Activated naive CD8-positive, alpha-beta T cell treated with anti-CD3 and anti-CD28 coated beads, Interleukin-2, amount 50 U/mL, for 16 hours (primary cell): ENCODE measurements at places on chromosomes 1 and 21.

GRCh38 chr1:8095584-8095983, 69.5 kb upstream of the ERRFI1 start:
- DNase-seq = no peak

GRCh38 chr1:78176448-78176847, 130.7 kb downstream of the GIPC2 start:
- DNase-seq = no peak

DNA sequence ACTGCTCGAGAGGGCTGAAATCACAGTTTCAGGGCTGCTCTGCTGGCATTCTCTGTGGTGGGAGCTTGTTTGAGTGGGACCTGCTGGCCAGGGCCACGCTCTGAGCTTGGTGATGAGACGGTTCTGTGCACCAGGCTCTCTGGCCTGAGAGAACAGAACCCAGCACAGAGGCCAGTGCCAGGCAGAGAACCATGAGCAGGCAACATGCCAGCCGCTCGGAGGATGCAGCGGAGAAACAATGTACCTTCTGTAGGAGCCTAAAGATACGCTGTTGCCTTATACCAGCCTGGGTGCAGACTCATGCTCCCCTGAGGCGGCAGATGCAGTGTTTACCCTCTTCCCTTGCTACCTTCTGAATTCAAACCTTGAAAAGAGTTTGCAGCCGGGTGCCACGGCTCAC, 10.0 kb downstream of the C2CD2 start:
- no peak for DNase-seq

GRCh38 chr1:37474697-37475379, 458 bp downstream of the ZC3H12A start:
- DNase-seq = no peak

- DNase-seq = no peak
These were observed 36.8 kb downstream of the CASZ1 start for GRCh38 chr1:10759413-10760200.

DNA sequence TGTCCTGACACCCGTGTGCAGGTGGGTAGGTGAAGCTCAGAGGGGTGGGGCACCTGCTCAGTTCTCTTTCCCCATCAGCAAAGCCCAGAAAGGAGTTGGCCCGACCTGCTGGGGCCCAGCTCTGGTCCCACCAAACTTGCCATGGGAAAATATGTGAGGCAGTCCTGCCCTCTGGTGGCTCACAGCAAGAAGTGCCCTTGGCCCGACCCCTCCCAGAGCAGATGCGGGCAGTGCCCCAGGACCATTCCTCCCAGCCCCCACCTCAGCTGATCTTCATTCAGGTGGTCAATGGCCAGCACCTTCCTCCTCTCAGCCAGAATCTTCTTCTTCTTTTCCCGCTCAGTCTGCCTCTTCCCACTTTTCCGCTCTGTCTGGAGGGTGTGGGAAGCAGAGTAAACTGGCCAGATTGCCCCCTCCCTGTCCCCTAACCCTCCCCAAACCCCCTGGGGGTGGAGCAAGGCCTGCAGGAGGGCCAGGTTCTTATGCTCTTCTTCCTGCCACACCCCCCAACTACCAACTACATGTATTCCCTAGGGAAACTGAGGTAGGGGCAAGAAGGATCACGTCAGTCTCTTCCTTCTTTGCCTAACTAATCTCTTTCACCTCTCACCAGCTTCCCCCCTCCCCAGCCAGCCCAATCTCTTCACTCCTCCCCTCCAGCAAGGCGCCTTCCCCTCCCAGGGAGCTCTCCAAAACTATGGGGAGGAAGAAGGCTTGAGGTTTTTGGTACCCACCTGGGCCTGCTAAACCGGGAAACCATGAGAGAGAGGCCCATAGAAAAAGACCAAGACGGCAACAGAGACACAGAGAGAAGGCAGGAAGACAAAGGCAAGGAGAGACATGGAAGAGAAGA, 15.6 kb downstream of the TNNT2 start:
- DNase-seq = no peak

DNA sequence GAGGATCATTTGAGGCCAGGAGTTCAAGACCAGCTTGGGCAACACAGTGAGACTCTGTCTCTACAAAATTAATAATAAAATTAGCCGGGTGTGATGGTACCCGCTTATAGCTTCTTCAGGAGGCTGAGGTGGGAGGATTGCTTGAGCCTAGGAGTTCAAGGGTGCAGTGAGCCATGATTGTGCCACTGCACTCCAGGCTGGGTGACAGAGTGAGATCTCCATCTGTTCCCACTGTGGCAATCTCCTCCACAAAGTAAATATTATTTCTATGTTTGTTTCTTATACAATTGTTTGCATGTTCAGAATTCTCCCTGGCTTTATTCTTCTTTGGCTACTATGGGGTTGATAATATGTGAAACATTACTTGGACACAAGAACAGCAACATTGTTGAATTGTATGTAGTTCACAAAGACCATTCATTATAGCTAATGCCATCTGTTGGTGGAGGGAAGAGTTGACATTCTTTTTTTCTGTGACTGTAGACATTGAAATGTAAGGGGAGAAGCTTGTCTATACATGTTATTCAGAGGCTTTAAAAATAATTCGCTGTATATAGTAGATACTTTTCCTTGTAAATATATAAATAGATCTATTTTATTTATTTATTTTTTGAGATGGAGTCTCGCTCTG, 47.8 kb upstream of the SRSF10 start:
- DNase-seq = no peak

DNA sequence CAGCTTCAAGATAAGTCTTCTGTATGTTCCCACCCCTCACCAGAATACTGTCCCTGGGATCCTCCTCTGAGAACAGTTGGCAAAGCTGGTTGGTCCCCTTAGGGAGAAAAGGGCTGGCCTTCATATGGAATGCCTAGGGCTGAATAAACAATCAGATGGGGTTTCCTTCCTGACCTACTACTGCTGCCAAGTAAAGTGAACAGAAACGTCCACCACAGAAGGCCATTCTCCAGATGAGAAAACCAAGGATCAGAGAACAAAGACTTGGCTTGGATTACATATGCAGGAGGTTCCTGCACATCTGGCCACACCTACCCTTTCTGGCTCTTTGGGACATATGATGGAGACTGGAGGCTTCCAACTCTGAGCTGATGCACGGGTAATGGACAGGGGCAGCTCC, 194.5 kb downstream of the HIVEP3 start:
- DNase-seq = no peak

DNA sequence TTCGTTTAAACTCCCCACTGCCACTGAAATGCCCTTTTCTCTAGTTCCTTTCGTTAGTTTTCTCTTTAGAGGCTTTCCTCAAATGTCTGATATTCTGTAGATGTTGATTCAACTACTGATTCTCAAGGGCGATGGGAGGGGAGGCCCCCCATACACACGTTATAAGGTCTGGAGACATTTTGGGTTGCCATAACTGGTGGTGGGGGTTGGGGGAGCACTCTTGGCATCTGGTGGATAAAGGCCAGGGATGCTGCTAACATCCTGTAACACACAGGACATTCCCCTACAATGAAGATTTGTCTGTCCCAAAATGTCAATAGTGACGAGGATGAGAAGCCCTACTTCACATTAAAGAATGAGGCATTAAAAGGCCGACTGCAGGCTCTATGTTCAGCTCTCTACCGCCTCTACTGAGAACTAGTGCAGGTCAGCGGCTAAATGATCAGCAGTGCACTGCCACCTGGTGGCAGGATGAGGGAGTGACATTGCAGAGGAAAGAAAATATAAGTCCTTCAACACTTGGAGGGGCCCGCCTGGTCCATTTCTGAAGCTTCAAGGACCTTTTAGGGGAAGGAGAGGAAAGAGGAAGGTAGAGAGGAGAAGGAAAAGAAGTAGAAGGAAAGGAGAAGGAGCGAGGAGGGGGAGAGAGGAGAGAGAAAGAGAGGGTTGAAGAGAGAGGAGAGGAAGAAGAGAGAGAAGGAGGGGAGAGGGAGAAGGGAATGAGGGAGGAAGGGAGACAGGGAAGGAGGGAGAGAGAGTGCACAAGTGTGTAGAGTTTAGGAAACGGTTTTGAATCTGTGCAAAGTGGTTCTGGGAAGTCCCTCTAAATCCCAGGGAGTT, 29.4 kb downstream of the ALG14 start:
- peak; percentile 55 for DNase-seq

- no peak for DNase-seq
These were observed 19.3 kb downstream of the INSRR start for GRCh38 chr1:156839426-156840109.

DNA sequence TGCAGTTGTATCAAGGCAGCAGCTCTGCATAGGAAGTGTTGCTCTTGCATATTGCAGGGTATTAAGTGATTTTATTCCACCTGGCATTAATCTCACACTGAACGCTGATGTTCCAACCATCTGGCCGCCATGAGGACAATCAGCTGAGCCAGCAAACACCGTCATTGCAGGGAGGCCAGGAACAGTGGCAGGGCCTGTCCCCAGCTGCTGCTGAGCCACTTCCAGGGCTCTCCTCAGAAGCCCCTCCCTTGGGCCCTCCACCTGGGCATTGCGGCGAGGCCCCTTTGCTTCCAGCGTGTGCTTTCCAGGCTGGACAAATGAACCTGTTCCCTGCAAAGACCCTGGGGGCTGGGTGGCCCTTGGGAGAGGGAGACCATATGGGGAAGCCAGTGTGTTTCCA, 171.6 kb upstream of the C1orf174 start:
- DNase-seq = no peak

- no peak for DNase-seq
These were observed 252.5 kb downstream of the SIPA1L2 start for GRCh38 chr1:232377494-232377770.

DNA sequence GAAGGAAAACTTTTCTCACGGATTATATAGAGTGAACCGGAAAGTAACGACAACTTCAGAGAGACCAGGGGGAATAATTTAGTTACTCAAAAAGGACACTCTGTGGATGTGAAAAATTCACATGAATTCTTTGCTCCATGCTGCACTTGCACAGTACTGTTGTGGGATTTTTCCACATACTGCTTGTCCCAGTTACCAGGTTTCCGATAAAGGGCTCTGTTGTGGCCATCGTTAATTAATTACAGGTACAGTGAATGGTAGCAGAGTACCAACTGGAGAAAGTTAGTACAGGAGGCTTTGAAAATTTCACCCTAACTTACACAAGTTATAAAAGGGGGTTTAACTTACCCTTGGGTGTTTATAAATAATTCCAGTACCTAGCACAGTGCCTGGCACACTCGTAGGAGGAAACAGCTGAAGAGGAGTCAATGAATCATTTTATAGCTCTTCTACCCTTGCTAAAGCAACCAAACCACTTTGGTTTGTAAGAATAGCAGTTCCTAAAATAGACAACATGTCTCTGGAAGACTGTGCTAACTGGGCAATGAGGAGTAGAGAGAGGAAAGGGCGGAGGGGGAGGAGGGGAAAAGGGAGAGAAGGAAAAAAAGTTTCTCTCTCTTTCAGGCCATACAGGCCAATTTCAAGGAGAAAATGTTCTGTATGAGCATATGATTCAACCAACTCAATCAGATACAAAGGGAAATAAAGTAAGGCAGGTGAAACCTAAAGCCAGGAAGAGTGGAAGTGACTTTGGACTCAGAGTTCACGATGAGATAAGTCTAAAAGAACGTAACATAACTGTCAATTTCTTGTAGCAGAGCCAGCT, 98.3 kb upstream of the MAGI3 start:
- no peak for DNase-seq

GRCh38 chr1:41678111-41678878, 193.8 kb upstream of the EDN2 start:
- DNase-seq = no peak

DNA sequence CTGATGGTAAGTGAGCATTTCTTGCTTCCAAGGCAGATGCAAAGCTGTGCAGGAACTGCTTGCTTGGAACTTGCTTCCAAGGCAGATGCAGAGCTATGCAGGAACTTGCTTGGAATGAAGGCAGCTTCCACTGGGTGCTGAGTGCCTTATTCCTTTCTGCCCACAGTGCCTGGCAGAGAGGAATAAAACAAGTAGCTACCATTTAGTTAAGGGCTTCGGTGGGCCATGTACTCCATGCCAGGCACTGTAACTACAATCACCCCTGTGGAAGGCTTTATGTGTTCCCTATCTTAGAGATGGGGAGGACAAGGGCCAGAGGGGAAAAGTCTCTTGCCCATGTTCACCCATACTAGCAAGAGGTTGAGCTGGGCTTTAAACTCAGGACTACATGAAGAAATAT, 8.3 kb downstream of the MROH7 start:
- no peak for DNase-seq

DNA sequence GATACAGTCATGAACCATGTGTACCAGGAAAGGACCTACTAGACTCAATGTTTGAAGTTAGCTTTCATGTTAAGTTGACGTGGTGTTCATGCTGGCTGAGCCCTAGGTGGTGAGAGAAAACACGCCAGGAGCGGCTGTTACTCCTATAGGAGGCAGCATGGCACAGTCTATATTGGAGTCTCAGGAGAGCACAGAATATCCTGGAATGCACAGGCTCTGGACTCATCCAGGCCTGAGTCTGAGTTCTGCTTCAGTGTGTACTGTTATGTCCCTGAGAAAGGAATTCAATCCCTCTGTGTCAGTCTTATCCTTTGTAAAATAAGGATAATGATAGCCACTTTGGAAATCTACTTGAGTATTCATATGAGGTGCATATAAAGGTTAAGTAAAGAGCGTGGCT, 41.2 kb downstream of the DPT start:
- DNase-seq = no peak

- DNase-seq = no peak
These were observed 107.4 kb downstream of the LYST start for GRCh38 chr1:235759336-235759735.
